Renal pelvis (tissue), 12 donors: ENCODE measurements at places on chromosomes 11 and 22. TPM values are rescaled to one million over a fixed set of nuclear protein-coding genes. Genes with fewer than 3 reads are reported as not detected.

- DNase-seq: no peak
These were observed 143.0 kb downstream of the TBC1D22A start for GRCh38 chr22:46905415-46905814.

- no peak for DNase-seq
These were observed 110.0 kb downstream of the KIAA1671 start for GRCh38 chr22:25062386-25063085.

Gene ELP4
- 22.8 TPM for polyA plus RNA-seq

Gene KCNQ1
- 12.7 TPM for polyA plus RNA-seq

DNA sequence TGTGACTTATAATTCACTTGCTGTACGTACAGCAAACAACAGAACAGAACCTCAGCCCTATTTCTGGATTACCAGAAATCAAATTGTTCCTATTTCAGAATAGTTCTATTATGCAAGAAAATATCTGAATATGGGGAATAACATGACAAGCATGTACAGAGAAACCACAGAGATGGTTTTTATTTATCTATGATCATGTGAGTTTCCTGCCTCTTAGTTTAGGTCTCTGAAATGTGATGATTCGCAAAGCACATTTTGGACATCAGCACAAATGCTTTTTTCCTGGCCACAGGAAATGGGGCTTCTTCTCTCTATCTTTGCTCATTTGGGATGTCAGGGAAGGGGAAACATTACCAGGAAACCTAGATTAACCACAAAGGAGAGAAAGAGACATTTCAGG is 266.7 kb upstream of the CTSC start:
- no peak for DNase-seq

- DNase-seq: no peak
These were observed 280.7 kb downstream of the BRD1 start for GRCh38 chr22:49546811-49547585.

Gene SPON1
- 68.0 TPM for polyA plus RNA-seq

Gene OR6T1
- polyA plus RNA-seq: not detected

- no peak for DNase-seq
These were observed 219.3 kb upstream of the POU2AF2 start for GRCh38 chr11:111026241-111026640.

GRCh38 chr11:8459711-8460399 is 134.2 kb downstream of the STK33 start:
- no peak for DNase-seq

DNA sequence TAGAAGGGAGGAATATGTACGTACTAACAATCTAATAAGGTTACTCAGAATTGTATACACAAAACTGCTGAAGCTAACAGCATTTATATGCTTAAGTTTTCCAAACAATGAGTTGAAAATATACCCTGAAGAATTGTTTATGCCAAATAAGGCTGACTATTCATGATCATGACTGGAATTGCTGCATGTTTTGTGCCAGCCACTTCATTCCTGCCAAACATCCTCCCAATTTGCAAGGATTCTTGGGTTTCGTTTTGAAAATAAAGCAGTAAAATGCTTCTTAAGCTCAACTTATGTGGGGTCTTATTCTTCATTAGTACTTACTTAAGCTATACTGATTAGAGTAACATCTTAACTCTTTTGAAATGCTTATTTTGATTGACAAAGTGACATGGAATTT is 149.0 kb downstream of the SPON1 start:
- DNase-seq: no peak

DNA sequence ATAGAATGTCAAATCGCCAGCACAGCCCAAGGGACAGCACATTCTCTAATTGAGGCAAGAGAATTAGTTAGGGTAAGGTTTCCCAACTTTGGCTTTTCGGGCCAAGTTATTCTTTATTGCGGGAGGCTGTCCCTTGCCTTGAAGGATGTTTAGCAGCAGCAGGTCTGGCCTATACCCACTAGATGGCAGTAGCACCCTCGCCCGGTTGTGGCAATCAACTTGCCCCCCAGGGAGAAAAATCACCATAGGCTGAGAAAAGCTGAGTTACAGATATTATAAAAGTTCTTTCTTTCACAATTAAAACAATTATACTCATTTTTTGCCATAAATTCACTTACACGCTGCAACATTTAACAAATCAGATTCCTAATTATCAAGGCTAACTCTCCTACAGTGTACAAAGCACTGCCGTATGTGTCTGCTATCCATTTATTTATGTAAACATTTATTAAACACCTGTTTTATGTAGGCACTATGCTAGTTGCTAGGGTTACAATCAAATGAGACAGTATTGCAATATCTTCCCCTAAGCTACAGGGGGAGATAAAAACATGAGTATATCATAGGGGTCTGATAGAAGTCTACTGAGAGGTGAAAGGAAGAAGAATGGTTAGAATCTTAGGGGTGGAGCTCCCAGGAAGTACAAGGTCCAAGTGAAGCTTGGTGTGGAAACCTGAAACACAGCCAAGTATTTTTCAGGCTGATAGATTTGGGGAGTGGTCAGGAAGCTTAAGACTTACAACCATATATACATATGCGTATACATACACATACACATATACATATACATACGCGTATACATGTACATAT is 452.3 kb downstream of the RAB38 start:
- DNase-seq: no peak

- no peak for DNase-seq
These were observed 26.9 kb upstream of the CSTF3 start for GRCh38 chr11:33187998-33188722.

- no peak for DNase-seq
These were observed 12.2 kb upstream of the MFNG start for GRCh38 chr22:37498289-37498909.

Gene CFAP300
- polyA plus RNA-seq: 6.8 TPM

GRCh38 chr22:20039683-20040325 is 18.9 kb downstream of the TANGO2 start:
- no peak for DNase-seq

Gene NUDT8
- polyA plus RNA-seq: 5.7 TPM

DNA sequence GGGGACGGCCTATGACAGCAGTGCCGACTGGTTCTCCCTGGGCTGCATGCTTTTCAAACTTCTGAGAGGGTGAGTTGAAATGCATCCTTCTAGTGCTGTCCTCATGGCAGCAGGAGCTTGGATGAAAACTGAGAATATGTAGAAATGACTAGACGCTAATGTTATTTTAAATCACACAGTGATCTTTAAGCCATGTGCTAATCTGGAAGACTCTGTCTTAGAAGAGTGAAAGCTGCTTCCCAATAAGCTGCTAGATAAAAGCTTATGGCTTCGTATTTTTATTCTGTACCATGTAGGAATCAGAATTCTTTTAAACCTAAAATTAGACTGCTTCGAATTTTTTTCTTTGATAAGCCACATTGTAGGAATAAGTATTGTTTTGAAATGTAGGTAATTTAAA is 46.8 kb upstream of the MYO18B start:
- no peak for DNase-seq

DNA sequence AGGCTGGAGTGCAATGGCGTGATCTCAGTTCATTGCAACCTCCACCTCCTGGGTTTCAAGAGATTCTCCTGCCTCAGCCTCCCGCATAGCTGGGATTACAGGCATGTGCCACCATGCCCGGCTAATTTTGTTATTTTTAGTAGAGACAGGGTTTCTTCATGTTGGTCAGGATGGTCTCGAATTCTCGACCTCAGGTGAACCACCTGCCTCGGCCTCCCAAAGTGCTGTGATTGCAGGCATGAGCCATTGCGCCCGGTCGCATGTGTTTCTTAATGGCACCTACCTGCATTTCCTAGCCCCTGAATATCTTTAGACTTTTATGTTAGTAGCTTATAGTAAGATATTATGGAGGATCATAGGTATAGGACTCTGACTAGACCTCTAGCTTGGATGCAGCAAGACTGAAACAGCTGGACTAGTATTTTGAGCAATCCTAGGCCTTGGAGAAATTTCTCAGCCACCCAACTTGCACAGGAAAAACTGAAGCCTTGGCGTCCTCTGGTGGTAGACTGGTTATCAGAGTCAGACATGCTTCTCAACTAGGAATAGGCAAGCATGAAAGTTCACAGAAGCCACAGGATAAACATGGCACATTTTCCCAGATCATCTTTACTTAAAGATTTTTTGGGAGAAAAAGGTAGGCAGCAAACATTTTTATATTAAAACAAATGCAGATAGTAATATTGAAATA is 22.7 kb upstream of the C1QTNF4 start:
- peak; percentile 54 for DNase-seq

Gene SEC14L6
- polyA plus RNA-seq: 16.3 TPM

GRCh38 chr11:74953451-74953850 is 4.4 kb downstream of the SPCS2 start:
- DNase-seq: no peak

Gene FAT3
- 10.8 TPM for polyA plus RNA-seq

DNA sequence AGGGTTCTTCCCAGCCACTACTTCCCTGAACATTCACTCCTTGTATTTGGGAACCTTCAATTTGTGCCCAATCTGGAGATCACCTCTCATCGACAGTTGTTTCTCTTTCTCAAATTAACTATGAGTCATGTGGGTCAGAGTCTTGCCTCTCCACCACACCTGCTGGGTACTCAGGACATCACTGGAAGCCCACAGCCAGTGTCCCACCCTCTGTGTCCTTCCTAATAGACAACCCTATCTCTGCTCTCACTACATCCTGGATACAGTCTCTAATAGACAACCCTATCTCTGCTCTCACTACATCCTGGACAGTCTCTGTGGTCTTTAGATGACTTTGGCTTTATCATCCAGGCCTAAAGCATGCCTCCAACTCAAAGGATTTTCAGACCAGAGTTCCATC is 70.1 kb downstream of the ARL14EP start:
- no peak for DNase-seq

DNA sequence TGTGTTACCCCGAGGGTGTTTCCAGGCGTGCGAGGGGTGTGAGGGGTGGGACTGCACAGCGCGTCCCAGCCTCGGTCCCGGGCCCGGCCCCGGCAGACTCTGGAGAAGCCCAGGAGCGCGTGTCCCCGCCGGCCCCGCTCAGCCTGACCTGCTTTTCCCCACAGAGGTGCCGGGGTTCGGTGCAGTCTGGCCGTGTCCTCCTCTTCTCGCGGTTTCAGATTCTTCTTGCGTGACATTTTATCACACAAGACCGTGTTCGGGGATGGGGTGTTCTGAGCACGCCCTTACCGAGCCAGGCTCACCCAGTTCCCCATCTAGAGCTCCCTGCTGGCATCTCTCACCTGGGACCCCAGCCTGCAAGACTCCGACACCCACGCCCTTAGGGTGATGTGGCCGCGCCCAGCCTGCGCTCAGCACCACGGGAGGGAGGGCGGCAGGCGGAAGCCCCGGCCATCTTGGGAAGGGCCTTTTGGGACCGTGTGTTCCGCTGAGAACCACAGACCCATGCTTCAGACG is 775.6 kb downstream of the BRD1 start:
- no peak for DNase-seq

Gene TLCD5
- polyA plus RNA-seq: 15.2 TPM

Gene SCUBE1
- 4.4 TPM for polyA plus RNA-seq

GRCh38 chr11:113387605-113388211 is at the start of gene ANKK1:
Gene ANKK1, plus strand, starts transcription at chr11:113387779. Its CDS starts 106 bp downstream, at chr11:113387885.
- DNase-seq: peak; percentile 26

Gene RAG1
- 3.7 TPM for polyA plus RNA-seq

DNA sequence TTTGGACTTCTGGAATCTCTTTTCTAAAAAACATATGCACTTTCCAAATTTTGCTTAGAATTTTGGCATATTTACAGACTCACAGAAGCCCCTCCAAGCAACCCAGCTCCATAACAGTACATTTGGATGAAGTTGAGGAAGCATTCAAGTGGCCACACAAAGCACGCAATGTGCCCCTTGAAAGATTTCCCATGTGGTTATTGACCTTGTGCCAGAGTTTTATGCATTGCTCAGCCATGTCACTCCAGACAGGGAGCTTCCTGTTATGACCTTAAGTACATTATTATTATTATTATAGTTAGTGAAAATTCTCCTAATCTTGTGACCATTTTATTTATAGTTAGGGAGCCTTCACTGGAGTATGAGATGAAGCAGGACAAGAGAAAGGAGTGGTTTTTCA is 35.0 kb upstream of the BDNF start:
- no peak for DNase-seq

Gene CWC15
- 112 TPM for polyA plus RNA-seq

- DNase-seq: peak; percentile 76
These were observed at the start of gene RRAS2 for GRCh38 chr11:14358729-14359439. Gene RRAS2, minus strand, starts transcription at chr11:14359183. Its CDS starts 313 bp downstream, at chr11:14358870.

Gene CRYBB2
- polyA plus RNA-seq: 0.36 TPM

- no peak for DNase-seq
These were observed 60.5 kb downstream of the ADAMTS15 start for GRCh38 chr11:130508913-130509312.

Gene PNPLA5
- 0.24 TPM for polyA plus RNA-seq

Gene SESN3
- polyA plus RNA-seq: 67.0 TPM

Gene SCGB1C1
- polyA plus RNA-seq: 1.3 TPM

- DNase-seq: no peak
These were observed 29.3 kb upstream of the SYT8 start for GRCh38 chr11:1805525-1805924.

Gene C11orf86
- 0.44 TPM for polyA plus RNA-seq

Gene RASD2
- polyA plus RNA-seq: 2.2 TPM

DNA sequence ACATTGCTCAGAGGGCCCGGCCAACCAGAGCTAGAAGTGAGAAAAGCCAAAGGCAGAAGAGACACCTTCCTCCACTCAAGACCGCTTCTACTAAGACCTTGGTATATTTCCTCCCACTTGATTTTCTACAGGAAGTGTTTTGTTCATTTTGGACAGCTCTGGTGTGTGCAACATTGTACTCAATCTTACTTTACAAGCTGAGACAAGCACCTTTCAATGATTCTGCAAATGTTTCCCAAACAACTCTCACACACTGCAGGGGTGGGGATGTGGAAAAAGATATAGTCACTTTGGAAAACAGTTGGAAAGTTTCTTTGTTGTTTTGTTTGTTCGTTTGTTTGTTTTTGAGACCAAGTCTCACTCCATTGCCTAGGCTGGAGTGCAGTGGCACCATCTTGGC is 15.7 kb downstream of the MYO18B start:
- no peak for DNase-seq

GRCh38 chr22:31646186-31647019 is 15.6 kb downstream of the PISD start:
- no peak for DNase-seq

- no peak for DNase-seq
These were observed 38.1 kb downstream of the CABIN1 start for GRCh38 chr22:24049211-24049610.

Gene SOX6
- polyA plus RNA-seq: 24.1 TPM

GRCh38 chr11:94533206-94533605 is 10.5 kb upstream of the FUT4 start:
- DNase-seq: no peak

Gene SYT8
- polyA plus RNA-seq: 0.34 TPM

- no peak for DNase-seq
These were observed 10.4 kb upstream of the ARHGEF17 start for GRCh38 chr11:73297702-73298101.

Gene MMP12
- 4.7 TPM for polyA plus RNA-seq

- DNase-seq: no peak
These were observed 98.9 kb upstream of the SLC5A12 start for GRCh38 chr11:26820739-26821138.

- DNase-seq: no peak
These were observed 87.5 kb downstream of the RTL6 start for GRCh38 chr22:44410451-44410991.

GRCh38 chr11:79116600-79116999 is 324.2 kb downstream of the TENM4 start:
- no peak for DNase-seq

GRCh38 chr11:59191890-59192289 is 20.0 kb downstream of the DTX4 start:
- no peak for DNase-seq

- no peak for DNase-seq
These were observed 1326.6 kb downstream of the TBC1D22A start for GRCh38 chr22:48088926-48089536.
